ENCODE measurements at places on chromosomes 5 and 9.

- peak; percentile 50 for DNase-seq
Observed at GRCh38 chr5:17005107-17005828, 69.2 kb upstream of the MYO10 start.

GRCh38 chr5:136766456-136766855 lies 401.1 kb upstream of the TRPC7 start:
- no peak for DNase-seq

DNA sequence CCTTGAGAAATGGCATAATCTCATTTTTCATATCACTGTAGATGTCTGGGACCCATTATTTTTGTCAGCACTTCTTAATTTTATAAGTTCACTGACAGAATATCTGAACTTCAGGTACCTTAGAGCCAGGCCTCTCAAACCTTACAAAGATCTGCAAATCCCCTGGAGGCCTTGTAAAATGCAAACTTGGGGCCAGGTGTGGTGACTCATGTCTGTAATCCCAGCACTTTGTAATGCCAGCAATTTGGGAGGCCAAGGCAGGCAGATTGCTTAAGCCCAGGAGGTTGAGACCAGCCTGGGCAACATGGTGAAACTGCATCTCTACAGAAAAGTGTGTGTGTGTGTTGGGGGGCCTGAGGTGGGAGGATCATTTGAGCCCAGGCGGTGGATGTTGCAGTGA lies 30.8 kb downstream of the RASGRF2 start:
- no peak for DNase-seq

DNA sequence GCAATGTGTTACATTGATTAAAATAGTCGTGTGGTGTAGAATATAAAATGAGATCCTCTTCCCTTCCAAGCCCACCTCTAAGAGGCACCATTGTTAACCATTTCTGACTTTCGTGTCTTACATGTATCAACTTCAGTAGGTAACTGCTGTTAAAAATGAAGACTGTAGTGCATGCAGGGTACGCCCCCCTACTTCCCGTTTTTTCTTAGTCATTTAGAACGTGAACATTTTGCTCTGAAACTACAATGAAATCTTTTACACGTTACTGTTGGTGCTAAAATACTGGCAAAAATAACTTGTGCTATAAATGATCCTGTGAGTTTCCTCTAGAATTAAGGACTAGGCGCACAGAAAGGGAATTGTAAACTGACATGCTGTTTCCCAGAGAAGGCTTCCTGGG lies 41.5 kb downstream of the WNK2 start:
- peak; percentile 56 for DNase-seq

All from MV-4-11 (cell line).